AG10803 (cell line): ENCODE measurements at places on chromosomes 3 and 15.

- no peak for DNase-seq
Measured at GRCh38 chr3:60000311-60001105, 950.7 kb upstream of the CFAP20DC start.

- DNase-seq, result no peak
Measured at GRCh38 chr3:123448536-123449101, at the start of gene ADCY5. ADCY5 (minus strand) TSS chr3:123449090; CDS start chr3:123448545, 545 bp downstream.

DNA sequence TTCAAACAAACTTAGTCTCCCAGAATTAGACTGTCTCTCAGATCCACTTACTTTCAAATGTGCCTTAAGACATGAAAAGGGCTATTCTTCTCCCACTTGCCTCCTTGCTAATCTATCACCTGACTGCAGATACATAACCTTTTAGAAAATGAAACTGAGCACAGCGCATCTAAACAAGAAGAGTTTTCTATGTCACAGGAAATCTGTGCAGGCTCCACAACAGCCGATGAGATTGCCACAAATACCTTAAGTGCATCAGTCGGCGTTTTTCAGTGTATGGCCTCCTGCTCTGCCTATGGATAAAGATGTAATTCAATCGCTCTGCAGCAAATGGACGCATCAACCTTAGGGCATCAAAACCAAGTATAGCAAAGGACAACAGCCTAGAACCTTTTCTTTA lies 544.2 kb downstream of the FOXP1 start:
- DNase-seq, result no peak

GRCh38 chr3:23811919-23812318 lies 6.2 kb downstream of the UBE2E1 start:
- DNase-seq, result no peak

DNA sequence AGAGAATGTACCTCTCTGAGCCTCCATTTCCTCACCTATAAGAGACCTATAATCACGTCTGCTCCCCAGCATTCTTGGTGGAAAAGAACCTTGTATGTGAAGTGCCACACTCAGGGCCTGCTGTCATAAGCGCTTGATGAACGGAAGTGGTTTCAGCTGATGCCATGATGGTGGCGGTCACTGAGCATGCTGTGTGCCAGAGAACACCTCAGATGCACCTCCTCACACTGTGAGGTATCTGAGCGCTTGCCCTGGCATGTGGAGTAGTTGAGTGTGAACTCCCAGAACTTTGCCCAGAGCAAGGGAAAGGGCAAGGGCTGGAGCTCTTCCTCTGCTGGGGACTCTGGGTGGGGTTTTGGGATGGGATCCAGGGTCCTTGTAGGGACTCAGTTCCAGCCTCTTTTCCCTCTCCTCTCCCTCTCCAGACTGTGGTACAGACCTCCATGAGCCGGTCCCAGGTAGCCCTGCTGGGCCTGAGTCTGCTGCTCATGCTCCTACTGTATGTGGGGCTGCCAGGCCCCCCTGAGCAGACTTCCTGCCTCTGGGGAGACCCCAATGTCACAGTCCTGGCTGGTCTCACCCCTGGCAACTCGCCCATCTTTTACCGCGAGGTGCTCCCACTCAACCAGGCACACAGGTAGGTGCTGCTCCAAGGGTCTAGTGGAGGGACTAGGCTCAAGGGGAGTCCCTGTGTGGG lies 2.7 kb downstream of the ABHD14A start:
- no peak for DNase-seq

- DNase-seq, result no peak
Measured at GRCh38 chr3:4748701-4749378, 230.4 kb upstream of the BHLHE40 start.

DNA sequence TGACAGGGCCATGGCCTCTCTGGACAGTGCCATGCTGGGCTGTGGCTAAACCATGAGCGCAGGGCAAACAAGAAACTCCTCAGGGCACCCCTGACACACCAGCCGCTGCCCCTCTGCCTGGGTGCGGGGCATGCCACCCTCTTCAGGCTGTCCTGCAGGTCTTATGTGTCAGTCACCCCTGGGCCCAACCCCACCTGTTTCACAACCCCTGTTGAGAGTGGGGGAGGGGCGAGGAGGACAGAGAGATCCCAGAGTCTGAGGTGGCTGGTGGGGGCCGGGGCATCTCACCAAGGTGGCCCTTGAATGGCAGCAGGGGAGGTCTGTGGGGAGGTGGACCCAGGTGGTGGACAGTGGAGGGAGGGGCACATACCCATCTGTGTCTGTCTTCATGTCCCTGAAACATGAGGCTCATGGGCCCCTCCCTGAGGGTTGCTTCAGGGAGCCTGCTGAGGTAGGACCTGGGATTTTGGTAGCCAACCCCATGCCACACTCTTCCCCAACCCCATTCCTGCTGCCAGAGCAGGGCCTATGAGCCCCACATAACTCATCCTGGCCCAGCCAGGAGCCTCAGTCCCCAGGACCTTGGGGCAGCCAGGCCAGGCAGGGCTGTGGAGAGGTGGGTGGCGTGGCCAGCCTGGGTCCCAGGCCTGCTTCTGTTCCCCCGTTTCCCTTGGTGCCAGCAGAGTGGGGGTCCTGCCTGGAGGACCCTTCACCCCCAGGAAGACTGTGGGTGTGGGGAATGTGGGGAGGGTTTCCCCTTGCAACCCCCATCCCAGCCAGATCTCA lies 1.7 kb upstream of the STAB1 start:
- DNase-seq, result no peak
